ENCODE measurements at places on chromosomes 7 and 10.
A peak's percentile ranks its signal among the peaks of the same experiment; 100 is the strongest.

DNA sequence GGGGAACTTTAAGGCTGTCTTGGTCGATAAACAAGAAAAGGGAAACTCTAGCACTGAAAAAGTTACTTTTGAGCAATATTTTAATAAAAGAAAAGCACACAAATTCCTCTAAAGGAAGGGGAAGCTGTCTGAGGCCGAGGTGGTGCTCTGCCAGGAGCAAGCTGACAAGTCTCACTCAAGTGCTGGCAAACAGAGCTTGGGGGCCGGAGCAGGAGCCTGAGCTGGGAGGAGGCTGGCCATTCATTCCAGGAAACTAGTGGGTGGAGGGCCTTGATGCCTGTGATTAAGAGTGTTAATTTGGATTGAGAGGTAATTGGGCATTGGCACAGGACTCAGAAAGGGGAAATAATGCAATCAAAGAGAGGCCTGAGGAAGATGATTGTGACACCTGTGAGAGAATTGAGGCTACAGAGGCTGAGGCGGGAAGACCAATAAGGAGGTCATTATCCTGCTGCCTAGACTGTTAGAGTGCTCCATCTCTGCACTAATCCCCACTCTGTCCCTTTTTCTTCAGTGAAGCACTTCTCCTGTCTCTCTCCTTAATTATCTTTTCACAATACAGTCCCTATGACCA lies 154.9 kb upstream of the COL1A2 start:
- peak; percentile 32 for DNase-seq

GRCh38 chr10:102542800-102543418 lies 39.1 kb downstream of the SUFU start:
- no peak for DNase-seq

- no peak for DNase-seq
Observed at GRCh38 chr7:48094861-48095293, 5.8 kb downstream of the UPP1 start.

- DNase-seq = no peak
Observed at GRCh38 chr10:125331056-125331455, 170.7 kb upstream of the CTBP2 start.

GRCh38 chr10:97416565-97416964 lies 9.4 kb upstream of the PGAM1 start:
- no peak for DNase-seq

GRCh38 chr10:122331100-122331499 lies 43.4 kb upstream of the PLEKHA1 start:
- DNase-seq = no peak

GRCh38 chr7:38105874-38106483 lies 72.1 kb upstream of the STARD3NL start:
- DNase-seq = peak; percentile 52

DNA sequence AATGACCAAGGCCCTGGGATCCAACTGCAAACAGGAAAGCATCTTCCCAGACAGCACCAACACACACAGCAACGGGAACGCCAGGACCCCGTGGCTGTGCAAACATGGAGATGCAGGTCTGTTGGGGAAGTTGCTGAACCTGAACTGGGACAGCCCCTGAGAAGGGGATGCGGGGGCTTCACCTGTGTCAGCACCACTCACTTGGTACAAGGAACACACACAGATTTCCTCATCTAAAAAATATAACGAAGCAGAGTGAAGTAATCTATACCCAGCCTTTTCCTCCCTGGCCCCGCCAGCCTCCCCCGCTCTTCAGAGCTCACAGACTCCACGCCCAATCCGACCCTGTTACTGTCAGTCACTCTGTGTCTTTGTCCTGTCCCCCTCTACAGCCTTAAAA lies 93.0 kb downstream of the PTPRN2 start:
- no peak for DNase-seq

- no peak for DNase-seq
Observed at GRCh38 chr7:131767591-131767990, 211.2 kb upstream of the PODXL start.

DNA sequence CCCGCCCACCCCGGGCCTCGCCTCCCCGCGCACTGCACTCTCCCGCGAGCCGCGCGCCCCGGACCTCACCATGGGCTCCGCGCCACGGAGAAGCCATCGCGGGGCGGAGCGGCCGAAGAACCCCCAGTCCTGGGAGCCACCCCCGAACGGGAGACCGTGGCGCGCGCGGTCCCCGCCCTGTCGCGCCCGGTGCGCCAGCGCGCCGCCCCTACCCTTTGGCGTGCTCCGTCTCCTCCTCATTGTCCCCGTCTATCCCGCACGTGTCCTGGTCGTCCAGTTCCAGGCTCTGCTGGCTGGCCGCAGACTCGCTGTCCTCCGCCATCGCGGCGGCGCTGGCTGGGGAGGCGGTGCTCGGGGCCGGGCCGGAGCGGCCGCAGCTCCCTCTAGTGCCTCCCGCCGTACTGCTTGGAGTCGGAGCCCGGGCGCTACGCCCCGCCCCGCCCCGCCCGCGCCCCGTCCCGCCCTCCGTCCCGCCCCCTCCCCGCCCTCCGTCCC lies at the start of gene NMT2:
TSS of gene NMT2 (minus strand) at position 403 of the 495 bp plus-strand sequence. CDS start at position 322, 81 bp downstream.
- DNase-seq = no peak

DNA sequence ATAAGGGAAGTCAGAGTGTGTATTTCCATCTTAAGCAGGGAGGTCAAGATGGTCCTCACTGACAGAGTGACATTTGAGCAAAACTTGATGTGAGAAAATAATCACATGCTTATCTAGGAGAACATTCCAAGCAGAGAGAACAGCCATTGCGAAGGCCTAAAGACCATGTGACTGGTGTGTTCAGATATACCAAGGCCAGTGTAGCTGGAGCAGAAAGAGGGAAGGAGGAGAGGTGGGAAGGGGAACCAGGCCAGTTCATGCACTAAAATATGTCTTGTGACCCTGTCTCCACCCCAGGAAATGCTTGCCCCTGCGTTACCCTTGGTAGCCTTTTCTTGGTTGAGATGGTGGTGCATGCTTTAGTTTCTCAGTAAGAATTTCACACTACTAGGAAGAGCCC lies 77.4 kb downstream of the CACNB2 start:
- DNase-seq = no peak

- no peak for DNase-seq
Observed at GRCh38 chr10:6002809-6003510, 25.6 kb upstream of the IL15RA start.

DNA sequence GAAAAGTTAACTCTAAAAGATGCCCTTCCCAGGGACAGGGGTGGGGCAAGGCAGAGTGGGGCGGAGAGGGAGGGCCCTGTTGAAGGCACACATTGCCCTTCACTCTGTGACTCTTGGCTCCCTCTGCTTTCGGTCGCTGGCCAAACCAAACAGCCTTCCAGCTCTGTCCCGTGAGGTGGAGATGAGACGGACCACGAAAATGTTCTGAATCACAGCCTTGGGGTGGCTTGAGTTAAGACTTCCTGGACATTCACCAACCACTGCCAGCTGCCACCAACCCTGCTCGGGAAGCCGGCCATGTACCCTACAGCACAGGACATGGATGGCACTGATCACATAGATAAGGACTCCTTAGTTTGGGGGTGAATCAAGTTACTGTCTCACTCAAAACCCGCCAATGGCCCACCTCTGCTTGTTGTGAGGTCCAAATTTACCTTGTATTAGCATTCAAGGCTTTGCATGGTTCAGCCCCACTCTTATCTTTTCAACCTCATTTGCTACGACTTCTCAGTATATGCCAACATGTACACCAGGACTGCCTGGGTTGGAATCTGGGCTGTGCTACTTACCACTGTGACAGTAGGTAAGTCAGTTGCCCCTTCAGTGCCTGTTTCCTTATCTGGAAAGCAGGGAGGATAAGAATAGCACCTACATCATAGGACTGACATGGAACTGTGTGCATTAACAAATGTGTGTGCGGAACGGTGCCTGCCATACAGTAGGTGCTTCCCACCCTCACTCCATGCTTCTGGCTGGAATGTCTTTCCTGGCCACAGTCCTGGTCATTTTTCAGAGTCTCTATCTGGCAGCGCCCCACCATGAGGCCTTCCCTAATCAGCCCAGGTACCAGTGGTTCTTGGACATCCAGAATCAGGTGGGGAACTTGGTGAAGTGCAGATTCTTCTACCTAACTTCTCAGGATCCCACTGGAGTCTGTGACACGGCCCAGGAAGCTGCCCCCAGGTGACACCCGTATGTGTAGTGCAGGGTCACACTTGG lies 28.0 kb downstream of the ITPRIP start:
- DNase-seq = no peak

- no peak for DNase-seq
Observed at GRCh38 chr7:25322473-25322872, 94.2 kb upstream of the NPVF start.

- DNase-seq = no peak
Observed at GRCh38 chr10:113995201-113995600, 48.5 kb upstream of the ADRB1 start.

GRCh38 chr10:132515811-132516726 lies 21.5 kb upstream of the INPP5A start:
- DNase-seq = no peak

DNA sequence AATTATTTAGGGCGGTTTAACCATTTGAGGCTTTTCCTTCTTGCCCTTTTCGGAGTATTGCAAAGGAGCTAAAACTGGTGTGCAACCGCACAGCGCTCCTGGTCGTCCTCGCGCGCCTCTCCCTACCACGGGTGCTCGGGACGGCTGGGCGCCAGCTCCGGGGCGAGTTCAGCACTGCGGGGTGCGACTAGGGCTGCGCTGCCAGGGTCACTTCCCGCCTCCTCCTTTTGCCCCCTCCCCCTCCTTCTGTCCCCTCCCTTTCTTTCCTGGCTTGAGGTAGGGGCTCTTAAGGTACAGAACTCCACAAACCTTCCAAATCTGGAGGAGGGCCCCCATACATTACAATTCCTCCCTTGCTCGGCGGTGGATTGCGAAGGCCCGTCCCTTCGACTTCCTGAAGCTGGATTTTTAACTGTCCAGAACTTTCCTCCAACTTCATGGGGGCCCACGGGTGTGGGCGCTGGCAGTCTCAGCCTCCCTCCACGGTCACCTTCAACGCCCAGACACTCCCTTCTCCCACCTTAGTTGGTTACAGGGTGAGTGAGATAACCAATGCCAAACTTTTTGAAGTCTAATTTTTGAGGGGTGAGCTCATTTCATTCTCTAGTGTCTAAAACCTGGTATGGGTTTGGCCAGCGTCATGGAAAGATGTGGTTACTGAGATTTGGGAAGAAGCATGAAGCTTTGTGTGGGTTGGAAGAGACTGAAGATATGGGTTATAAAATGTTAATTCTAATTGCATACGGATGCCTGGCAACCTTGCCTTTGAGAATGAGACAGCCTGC lies 3.1 kb downstream of the FZD1 start:
- DNase-seq = no peak

DNA sequence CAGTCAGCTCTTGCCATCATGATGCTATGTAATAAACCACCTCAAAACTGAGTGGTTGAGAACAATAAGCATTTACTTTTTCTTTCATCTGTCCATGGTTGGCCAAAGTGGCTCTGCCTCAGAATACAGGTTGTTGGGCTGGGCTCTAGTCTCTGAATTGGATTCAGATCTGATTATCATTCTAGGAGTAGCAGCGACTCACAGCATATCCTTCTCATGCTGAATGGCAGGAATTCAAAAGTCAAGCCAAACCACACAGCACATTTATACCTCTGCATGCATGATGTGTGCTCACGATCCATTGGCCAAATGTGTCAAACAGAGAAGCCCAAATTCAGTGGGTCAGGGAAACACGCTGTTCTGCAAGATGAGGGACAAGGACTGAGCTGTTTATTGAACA lies 13.6 kb upstream of the GALNT11 start:
- DNase-seq = no peak

DNA sequence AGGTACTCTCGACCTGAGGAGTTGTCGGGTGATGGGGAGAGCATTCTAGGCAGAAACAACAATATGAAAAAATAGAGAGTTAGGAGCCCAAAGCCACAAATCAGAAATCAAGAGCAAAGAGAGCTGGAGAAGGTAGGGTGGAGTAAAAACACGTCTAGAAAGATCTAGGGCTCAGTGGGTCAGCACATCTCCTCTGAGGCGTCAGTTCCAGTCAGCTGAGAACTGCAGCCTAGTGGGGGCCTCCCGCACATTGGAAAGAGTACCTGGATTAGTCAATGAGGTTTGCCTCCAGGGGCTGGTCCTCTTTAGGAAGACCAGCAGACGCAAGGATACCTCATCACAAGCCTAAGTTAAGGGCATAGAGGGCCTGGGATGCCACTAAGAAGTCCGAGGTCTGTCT lies 113.2 kb upstream of the LANCL2 start:
- DNase-seq = no peak

DNA sequence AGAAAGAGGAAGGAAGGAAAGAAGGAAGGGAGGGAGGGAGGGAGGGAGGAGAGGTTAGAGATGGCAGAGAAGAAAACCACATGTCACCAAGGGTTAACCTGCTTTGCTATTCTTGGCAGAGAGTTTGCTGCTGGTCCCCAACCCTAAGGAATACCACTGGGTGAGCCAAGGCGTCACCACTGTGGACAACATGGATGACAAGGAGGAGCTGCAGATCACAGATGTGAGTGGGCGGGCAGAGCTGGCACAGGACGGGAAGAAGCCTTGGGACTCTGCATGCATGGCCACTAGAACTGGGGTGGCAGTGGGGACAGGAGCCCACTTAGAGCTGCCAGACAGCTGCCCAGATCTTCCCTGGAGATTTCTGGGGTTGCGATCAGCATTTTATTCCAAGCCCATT lies 17.2 kb upstream of the MYH16 start:
- no peak for DNase-seq
